ENCODE measurements at places on chromosomes 1 and 21.

GRCh38 chr1:61337981-61338848, 255.9 kb downstream of the NFIA start:
- H3K4me1 ChIP-seq: peaks cover 27% of the 10 kb centered on the region
- no peaks in the 10 kb centered on the region for H3K36me3 ChIP-seq
- H3K27ac ChIP-seq: peak overlapping the region; percentile 47
- H3K27me3 ChIP-seq: no peaks in the 10 kb centered on the region

GRCh38 chr1:179867493-179868330, 9.9 kb downstream of the TOR1AIP2 start:
- no peak overlapping the region for H3K4me3 ChIP-seq
- peaks cover 20% of the 10 kb centered on the region for H3K4me1 ChIP-seq
- DNase-seq: no peak
- H3K27ac ChIP-seq: no peak overlapping the region

DNA sequence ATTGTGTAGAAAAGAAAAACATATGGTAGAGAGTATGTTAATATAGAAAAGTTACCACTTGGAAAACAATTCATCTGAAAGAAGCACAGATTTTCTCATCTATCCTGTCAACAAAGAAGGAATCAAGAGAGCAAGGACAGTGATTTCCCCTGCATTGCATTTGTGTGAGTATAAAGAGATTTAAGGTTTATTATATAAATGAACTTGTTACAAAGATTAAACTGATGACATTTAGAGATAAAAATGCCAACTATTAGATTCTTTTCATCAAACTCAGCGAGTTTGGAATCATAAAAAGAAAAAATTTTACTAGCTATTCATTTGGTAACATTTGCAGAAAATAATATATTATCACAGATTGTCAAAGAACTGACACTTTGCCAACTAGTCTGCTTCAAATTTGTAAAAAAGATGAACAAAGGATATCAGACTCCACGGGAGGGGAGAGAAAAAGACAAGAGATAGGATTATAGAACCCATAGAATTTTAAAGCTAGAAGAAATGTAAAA, at the start of gene RGS21:
RGS21 (plus strand) TSS at position 51 of the 509 bp plus-strand sequence. CDS start 26,045 bp downstream, outside the sequence.
- H3K27ac ChIP-seq: no peak within 1 kb of the TSS
- no peaks in the 10 kb centered on the region for H3K36me3 ChIP-seq
- H3K4me1 ChIP-seq: no peaks in the 10 kb centered on the region
- no peak for DNase-seq

DNA sequence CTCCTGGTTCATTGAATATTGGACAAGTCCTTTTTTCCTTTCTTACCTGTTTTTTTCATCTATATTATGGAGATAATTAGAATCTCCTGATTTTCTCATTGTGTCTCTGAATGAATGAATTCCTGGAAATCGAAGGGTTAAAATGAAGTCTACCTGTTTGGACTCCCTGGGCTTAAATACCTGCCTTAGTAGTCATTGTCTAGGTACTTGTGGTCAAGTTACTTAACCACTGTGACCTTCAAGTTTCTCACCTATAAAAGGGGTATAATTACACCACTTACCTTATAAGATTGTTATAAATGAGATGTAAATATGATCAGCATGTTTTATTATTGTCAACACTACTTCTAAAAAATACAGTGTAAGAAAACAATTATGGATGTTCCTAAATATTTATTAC, 9.0 kb upstream of the TBX19 start:
- no peaks in the 10 kb centered on the region for H3K4me1 ChIP-seq
- H3K27ac ChIP-seq: no peak overlapping the region
- DNase-seq: no peak

DNA sequence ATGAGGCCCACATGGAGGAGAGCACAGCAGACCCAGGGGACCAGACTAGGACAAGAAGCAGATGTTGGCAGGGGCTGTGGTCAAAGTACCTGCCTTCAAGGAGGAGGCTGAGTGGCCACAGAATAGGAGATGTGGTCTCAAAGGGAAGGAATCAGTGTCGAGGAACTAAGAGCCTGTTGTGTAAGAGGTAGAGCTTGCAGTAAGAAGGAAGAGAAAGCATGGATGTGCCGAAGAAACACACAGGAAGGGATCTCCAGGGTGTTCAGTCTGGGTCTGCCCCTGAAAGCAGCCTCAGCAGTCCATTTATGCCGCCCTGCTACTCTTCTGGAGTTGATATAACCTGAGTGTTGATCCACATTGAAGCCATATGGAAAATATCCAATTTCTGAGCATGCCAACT, 83.9 kb downstream of the NID1 start:
- no peaks in the 10 kb centered on the region for H3K27me3 ChIP-seq
- H3K4me3 ChIP-seq: no peak overlapping the region
- H3K36me3 ChIP-seq: peaks cover 5% of the 10 kb centered on the region
- peaks cover 12% of the 10 kb centered on the region for H3K4me1 ChIP-seq
- peak overlapping the region; percentile 4 for H3K27ac ChIP-seq

DNA sequence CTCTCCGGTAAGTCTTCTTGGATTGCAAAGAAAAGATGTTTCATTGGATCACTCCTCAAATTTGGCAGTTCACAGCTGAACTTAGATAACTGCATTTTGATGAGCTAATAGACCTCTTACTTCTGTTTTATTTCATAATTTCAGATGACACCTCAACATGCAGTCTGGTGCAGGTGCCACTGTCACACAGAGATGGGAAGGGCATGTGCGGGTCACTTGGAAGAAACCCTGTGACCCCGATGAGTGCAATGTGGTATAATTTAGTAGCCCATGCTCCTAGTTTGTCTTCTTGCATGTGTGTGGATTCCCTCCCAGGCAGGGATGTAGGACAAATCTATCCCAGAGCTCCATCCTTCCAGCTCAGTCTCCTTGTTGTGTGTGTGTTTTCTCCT, 481 bp upstream of the SLAMF1 start:
- no peak overlapping the region for H3K27ac ChIP-seq
- no peaks in the 10 kb centered on the region for H3K36me3 ChIP-seq
- DNase-seq: no peak
- no peaks in the 10 kb centered on the region for H3K27me3 ChIP-seq
- H3K4me3 ChIP-seq: no peak overlapping the region

DNA sequence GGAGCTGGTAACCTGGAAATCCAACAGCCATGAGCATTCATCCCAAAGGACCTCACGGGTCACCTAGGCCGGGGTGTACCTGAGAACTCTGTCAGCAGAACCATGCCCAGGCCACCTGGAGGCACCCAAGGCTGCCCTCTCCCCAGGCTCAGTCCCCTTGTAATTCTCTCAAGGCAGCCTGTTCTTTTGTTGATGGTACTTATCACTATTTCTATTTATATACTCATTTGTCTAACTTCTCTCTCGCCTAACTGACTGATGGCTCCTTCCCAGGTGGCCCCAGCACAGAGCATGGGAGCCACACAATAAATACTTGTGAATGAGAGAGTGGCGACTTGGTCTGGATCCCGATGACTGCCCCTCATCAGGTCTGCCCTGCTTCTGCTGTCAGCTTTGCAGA, 16.7 kb downstream of the CASP9 start:
- H3K27ac ChIP-seq: no peak overlapping the region
- no peak for DNase-seq
- no peak overlapping the region for H3K4me3 ChIP-seq
- H3K4me1 ChIP-seq: no peaks in the 10 kb centered on the region

GRCh38 chr1:53654216-53655210, 84.5 kb downstream of the GLIS1 start:
- H3K27me3 ChIP-seq: no peaks in the 10 kb centered on the region
- no peaks in the 10 kb centered on the region for H3K36me3 ChIP-seq
- H3K27ac ChIP-seq: no peak overlapping the region
- no peak for DNase-seq
- peaks cover 34% of the 10 kb centered on the region for H3K4me1 ChIP-seq

DNA sequence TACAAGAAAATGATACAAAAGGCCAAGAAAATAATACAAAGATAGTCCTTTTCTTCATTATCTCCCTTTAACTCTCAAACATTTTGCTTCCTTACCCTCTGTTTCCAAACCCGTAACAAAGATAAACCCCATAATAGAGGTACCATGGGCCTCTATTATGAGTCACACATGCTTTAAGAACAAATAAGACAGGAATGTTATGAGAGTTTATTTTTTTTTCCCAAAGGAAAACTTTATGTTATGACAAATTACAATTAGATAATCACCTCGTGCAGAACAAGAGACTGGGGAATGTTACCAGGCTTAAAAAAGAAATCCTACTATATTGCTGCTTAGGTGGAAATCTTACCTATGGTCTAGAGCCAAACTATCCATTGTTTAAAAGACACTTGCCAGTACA, 272.0 kb downstream of the BRINP3 start:
- H3K27me3 ChIP-seq: no peaks in the 10 kb centered on the region
- no peak overlapping the region for H3K4me3 ChIP-seq
- H3K4me1 ChIP-seq: no peaks in the 10 kb centered on the region
- no peak overlapping the region for H3K27ac ChIP-seq

DNA sequence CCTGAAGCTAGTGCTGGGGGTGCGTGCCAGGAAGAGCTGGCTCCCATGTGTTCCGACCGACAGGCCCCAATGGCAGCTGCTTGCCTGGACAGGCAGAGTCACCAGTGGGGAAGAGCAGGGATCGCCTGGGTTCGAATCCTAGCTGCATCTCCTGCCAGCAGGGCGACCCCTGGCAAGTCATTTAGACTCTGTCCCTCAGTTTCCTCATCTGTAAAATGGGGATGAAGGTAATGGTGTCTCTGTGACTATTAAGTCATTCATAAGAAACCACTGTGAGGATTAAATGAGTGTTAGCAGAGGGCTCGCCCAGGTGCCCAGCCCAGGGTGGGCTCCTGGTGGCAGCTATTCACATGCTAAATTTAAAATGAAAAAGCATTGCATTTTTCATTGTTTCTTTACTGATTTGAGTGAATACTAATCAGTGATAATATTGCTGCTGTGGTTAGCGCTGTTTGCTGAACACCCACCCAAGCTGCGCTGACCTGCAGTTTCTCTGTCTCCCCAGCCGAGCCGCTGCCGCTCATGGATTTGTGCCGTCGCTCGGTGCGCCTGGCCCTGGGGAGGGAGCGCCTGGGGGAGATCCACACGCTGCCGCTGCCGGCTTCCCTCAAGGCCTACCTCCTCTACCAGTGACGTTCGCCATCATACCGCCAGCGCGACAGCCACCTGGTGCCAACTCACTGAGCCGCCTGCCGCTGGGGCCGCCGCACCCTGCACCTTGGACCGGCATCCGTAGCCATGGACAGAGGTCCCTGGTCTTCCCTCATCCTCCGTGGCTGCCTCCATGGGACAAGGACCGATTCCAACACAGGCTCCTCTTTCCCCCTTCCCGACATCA, 74.5 kb downstream of the SPSB1 start:
- H3K4me3 ChIP-seq: no peak overlapping the region
- H3K4me1 ChIP-seq: peaks cover 40% of the 10 kb centered on the region
- no peak for DNase-seq
- no peaks in the 10 kb centered on the region for H3K36me3 ChIP-seq

DNA sequence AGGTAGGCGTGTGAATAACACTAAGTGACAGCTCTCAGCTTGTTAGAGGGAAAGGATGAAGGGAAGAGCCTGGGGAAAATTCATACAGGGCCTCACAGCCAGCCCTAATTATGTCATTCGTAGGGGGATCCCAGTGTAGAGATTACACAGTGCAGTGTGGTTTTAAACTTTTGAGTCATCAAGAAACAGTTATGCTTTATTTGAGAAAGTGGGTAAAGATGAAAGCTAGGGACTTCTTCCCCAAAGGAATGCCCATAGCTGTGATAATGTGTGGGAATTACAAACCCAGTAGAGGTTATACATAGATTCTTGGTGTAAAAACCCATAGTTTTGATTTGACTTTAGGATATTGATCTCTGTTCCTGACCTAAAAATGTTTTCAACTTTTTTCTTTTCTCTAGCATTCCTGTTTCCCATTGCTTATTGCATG, 1.9 kb downstream of the TTF2 start:
- no peaks in the 10 kb centered on the region for H3K36me3 ChIP-seq
- H3K4me3 ChIP-seq: no peak overlapping the region
- no peak for DNase-seq
- no peak overlapping the region for H3K27ac ChIP-seq

- H3K27me3 ChIP-seq: no peaks in the 10 kb centered on the region
- no peaks in the 10 kb centered on the region for H3K36me3 ChIP-seq
- peaks cover 22% of the 10 kb centered on the region for H3K4me1 ChIP-seq
- DNase-seq: no peak
- H3K4me3 ChIP-seq: no peak overlapping the region
Measured at GRCh38 chr1:9195651-9196050, 38.9 kb upstream of the H6PD start.

DNA sequence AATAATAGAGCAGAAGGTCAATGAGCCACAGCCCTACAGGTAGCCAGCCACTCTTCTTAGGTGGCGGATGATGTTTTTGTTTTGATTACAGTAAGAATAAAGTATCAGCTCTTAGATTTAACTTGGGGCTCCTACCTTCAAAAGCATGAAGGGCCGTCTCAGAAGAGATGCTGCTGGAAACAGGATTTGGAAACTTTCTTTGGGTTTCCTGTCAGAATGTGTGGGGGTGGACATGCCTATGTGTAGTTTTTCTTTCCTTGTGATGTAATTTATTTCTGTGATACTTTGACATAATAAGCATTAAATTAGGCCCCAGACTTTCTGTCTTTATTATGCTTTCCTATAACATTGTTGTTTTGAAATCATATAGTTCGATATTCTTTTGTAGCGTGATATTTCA, 1.5 kb downstream of the RAP1A start:
- H3K4me3 ChIP-seq: peak overlapping the region; percentile 77
- no peaks in the 10 kb centered on the region for H3K27me3 ChIP-seq
- no peak for DNase-seq
- H3K4me1 ChIP-seq: peaks cover 59% of the 10 kb centered on the region
- no peaks in the 10 kb centered on the region for H3K36me3 ChIP-seq

DNA sequence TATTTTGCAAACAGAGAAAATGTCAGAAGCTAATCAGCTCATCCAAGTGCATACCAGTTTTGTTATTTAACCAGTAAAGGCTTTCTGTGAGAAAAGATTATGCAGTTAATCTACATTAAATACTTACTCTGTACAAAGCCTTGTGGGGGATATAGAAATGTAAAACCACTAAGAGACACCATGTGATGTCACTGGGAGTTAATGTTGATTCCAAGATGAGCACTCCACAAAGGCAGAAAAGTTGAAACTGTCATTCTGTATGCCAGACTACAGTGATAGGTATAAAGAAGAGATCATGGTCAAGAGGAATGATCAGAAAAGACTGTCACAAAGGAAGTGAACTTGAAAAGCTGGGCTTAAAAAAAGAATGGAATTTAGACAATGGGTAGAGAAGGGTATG, 100.3 kb upstream of the SGIP1 start:
- no peak overlapping the region for H3K27ac ChIP-seq
- H3K4me3 ChIP-seq: no peak overlapping the region
- no peak for DNase-seq
- H3K4me1 ChIP-seq: peaks cover 4% of the 10 kb centered on the region

Data from vagina (tissue), 2 donors.